Kidney glomerular epithelial cell (primary cell): ENCODE measurements at places on chromosomes 5 and 9.
A peak's percentile ranks its signal among the peaks of the same experiment; 100 is the strongest.

DNA sequence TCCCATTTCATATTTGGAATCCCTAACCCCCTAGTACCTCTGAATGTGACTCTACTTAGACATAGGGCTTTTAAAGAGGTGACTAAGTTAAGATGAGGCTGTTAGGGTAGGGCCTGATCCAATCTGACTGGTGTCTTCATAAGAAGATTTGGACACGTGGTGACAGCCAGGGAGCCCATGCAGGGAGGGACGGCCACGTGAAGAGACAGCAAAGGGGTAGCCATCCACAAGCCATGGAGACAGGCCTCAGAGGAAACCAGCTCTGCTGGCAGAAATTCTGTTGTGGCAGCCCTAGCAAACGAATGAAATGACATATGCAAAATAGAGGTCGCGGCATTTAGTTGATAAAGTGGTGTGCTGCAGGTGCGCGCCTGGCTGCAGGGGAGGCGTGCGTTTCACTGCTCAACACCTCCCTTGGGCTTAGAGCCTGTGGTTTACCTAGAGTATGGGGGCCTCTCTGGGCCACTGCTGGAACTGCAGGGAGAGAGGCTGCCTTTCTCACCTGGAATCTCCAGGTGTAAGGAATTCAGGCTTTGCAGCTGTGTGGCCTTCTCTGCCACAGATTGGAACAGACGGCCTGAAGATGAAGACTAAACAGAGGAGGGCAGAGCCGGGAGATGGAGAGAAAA lies 7.1 kb upstream of the AFAP1L1 start:
- DNase-seq = peak; percentile 21

- DNase-seq = no peak
Measured at GRCh38 chr9:105444130-105444529, 3.7 kb upstream of the FSD1L start.

DNA sequence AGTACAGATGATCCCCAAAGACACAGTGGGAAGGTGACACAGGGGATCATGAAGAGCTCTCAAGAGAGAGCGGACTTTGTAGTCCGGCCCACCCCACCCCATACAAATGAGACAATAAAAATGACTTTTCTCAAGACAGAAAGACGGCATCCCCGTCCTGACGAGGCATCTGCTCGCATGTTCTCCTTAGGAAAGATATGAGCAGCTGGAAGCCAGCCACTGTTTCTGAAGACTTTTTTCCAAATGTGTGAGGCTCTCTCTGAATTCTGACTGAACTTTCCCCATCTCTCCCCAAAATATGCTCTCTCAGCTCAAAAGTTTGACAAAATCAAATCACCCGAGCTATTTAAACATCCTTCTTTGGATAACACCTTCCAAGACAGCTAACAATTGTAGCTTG lies 105.2 kb downstream of the RFK start:
- no peak for DNase-seq

GRCh38 chr5:98031926-98032325 lies 741.5 kb upstream of the RGMB start:
- DNase-seq = no peak

DNA sequence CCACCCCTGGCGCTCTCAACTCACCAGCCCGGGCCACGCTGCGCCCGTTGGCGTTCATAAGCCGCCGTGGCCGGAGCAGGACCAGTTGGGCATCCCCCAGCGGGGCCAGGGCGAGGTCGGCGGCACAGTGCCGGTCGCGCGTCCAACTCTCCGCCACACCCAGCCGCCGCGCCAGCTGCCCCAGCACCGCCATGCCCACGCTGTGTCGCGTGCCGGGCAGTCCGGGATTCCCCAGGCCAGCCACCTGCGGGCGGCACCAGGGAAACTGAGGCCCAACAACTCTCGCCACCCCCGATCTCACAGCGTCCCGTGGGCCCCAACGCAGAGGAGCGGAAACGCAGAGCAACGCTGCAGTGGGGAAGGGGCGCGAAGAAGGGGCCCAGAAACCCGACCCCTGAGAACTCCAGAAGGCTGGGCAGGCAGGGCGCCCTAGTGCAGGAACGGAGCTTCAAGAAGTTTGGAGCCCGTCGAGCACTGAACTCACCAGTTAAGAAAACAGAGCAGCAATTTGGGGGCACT lies 453 bp downstream of the PTRH1 start:
- no peak for DNase-seq
